Glutamatergic neuron (in vitro differentiated cells): ENCODE measurements at places on chromosomes 2 and 18. TPM values are rescaled to one million over a fixed set of nuclear protein-coding genes. Genes with fewer than 3 reads are reported as not detected.
A peak's percentile ranks its signal among the peaks of the same experiment; 100 is the strongest.

- no peak overlapping the region for H3K27ac ChIP-seq
- peaks cover 2% of the 10 kb centered on the region for H3K27me3 ChIP-seq
- no peak for DNase-seq
- peaks cover 4% of the 10 kb centered on the region for H3K4me1 ChIP-seq
- no peak overlapping the region for H3K4me3 ChIP-seq
Measured at GRCh38 chr2:217846321-217846743, 156.5 kb downstream of the TNS1 start.

DNA sequence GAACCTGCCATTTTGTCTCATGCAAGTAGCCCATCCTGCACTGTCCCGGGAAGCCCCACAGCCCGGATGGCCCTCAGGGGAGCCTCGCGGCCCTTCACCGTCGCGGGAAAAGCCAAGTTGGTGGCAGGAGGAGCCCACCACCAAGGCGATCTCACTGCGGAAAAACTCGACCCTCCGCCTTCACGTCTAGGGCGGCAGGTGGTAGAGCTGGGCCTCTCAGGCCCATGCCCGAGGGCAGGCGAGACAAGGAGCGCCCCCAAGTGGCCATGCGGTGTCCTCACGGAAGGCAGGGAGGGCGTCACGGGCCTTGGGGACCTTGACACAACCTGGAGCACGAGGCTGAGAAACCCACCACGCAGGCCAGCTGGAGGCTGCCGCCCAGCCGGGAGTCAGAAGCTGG is 34.8 kb upstream of the SKA1 start:
- no peak overlapping the region for H3K27ac ChIP-seq
- H3K27me3 ChIP-seq, result peaks cover 1% of the 10 kb centered on the region
- DNase-seq, result no peak

DNA sequence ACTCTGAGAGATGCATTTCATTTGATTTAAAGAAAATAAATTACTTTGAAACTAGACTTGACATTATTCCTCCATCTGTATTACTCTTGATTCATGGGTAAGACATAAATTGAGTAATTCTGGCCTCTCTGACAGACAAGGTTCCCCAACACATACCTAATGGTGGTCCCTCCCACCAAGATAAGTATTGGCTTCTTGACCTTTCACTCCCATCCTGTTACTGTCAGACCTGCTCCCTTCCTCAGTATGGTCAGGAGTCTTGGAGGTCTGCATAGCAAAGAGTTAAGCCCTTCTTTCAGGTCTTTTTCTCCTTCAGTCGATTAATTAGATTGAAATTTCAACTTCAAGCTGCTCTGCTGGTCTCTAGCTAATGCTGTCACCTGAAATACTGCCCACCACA is 42.2 kb upstream of the ACVR1 start:
- H3K36me3 ChIP-seq, result no peaks in the 10 kb centered on the region
- peaks cover 4% of the 10 kb centered on the region for H3K4me1 ChIP-seq
- H3K4me3 ChIP-seq, result no peak overlapping the region

DNA sequence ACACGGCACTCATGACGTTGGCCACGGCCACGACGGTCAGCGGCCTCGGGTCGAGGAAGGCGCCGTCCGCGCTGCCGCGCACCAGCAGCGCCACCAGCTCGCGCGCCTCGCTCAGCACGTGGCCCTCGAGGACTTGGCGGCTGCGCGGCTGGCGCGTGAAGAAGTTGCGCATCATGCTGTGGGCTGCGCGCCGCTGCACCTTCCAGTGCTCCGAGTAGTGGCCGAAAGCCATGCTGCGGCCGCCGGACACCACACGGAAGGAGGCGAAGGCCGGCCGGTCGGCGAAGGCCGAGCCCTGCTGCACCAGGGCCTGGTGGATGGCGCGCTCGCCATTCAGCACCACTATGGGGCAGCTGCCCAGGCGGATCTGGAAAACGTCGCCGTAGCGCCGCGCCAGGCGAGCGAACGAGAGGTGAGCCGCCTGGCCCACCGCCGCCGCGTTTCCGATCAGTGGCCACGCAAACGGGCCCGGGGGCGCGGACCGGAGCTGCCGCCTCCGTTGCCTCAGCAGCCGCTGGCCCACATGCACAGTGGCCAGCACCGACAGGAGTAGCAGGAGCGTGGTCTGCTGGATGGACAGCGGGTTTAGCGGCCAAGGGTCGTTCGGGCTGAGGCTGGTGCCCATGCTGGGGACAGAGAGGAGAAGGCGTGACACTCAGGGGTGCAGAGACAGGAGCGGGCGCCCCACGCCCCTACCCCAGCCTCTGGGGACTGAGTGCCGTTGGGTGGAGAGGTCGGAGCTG is 1.0 kb downstream of the CYP1B1 start:
- H3K4me1 ChIP-seq, result peaks cover 8% of the 10 kb centered on the region
- DNase-seq, result peak; percentile 50
- peak overlapping the region; percentile 69 for H3K4me3 ChIP-seq
- no peak overlapping the region for H3K27ac ChIP-seq

The CYP27A1 gene
- total RNA-seq, result 0.98 TPM

The GAD1 gene
- total RNA-seq, result 0.44 TPM
